ENCODE measurements at places on chromosomes 1 and 21. TPM values are rescaled to one million over a fixed set of nuclear protein-coding genes. Genes with fewer than 3 reads are reported as not detected.
A peak's percentile ranks its signal among the peaks of the same experiment; 100 is the strongest.

- DNase-seq: no peak
These were observed 26.0 kb downstream of the MACF1 start for GRCh38 chr1:39230261-39231190.

- DNase-seq: no peak
These were observed 5.4 kb downstream of the VTCN1 start for GRCh38 chr1:117205368-117205767.

GRCh38 chr1:173388352-173388751, 88.8 kb upstream of the PRDX6 start:
- no peak for DNase-seq

DNA sequence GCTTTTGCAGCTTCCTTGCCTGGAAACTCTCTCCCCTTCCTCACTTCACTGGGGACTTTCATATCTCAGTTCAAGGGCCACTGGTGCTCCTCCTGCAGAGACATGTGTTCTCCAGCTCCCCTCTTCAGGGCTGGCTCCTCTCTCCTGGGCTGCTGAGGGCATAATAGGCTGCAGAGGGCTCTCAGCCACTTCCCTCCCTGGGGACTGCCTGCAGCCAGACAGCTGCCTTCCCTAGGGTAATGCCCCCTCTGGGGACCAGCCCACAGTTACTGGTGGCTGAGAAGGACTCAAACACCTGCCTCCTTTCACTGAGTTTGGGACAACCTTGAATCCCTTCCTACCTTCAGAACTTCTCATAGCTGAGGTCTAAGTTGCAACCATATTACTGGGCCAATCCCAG, 104.8 kb upstream of the POU3F1 start:
- no peak for DNase-seq

DNA sequence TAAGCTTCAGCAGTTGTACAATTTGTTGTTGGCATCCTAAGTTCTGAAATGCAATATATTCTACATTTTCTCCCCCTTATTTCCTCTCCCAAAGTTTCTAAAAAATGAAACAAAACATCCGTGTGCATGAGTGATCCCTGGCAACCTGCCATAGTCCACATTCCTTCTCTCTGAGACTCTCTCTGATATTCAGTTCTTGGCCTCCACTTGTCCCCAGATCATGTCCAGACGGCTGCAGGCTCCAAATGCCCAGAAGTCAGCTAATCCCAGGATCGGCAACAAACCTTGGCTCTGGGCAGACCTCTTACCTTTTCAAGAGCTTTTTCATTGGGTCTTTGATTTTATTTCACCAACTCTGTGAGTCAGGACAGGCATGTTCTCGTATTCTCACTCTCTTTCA, 187.8 kb downstream of the ETS2 start:
- DNase-seq: no peak

GRCh38 chr21:14968029-14968428, 96.8 kb downstream of the NRIP1 start:
- no peak for DNase-seq

DNA sequence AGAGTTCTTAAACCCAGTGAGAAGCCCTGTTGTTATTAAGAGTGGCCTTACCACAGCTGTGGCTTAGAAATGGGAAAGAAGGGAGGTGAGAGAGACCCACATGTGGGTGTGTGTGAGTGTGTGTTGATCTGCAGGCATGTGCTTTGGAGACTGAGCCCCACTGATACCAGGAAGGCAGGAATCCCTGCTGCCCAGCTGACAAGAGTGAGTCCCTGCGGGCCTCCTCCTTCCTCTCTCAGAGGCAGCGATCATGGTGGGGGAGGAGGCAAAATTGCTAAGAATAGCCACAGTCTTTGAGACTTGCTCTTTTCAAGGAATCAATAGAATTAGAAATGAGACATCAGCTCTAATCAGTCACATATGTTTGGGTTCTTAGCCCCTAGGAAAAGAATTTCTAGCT, 87.0 kb upstream of the WARS2 start:
- DNase-seq: no peak

- peak; percentile 73 for DNase-seq
These were observed 26.9 kb downstream of the RPL5 start for GRCh38 chr1:92858564-92859399.

GRCh38 chr1:3902111-3902511, 2.0 kb upstream of the C1orf174 start:
- DNase-seq: no peak

DNA sequence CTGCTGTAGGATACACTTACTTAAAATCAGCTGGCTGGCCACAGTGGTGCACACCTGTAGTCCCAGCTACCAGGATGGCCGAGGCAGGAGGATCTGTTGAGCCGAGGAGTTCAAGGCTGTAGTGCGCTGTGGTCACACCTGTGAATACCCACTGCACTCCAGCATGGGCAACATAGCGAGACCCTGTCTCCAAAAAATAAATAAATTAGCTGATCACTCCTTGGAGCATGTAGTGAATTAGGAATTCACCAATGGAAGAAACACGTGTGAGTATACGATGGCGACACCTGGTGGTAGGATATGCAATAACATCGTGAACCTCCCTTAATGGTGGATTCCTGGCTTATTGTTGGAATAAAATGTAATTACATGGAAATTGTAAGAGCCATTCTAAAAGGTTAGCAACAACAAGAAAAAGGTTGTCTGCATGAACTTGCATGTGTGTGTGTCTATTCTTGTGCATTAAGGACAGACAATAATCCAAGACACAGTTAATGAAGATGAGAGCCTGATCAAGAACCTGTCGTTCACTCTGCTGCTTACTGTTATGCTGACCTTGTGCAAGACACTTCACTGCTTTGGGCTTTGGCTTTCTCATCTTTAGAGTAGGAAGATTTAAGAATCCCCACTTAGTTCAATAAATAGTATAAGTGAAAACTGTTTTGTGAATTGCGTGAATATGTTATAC, 38.6 kb upstream of the COX20 start:
- DNase-seq: peak; percentile 63

DNA sequence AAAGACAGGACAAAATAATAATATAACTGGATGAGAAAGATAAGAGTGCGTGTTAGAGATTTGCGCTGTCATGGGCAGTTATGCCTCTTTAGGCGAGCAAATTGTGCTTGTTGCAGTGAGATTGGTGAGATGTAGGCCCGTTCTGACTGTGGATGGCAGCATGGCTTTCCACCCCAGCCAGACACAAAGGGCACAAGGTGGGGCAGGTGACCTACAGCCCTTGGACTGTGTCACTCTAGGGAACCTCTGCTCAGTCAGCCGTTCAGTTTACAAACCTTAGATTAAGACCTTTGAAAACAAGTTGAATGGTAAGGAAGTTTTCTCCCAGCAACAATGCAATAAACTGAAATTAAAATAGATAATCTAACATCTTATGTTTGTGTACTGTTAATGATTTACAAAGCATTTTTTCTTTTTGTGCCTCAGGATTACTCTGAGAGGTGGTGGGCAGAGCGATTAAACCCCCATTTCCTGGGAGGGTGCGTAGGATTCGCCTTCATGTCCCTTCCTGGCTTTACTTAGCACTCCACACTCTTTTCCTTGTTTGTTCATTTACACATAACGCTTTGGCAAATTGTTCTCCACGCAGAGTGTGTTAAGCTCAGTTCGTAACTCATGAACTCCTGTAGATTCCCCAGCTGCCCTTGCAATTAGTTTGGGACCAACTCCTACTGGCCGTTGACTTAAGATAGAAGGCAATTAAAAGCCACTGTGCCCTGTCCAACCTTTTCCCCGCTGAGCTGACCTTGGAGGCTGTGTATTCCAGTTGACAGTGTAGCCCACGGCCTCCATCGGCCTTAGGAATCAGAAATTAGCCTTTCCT, 58.1 kb upstream of the IGSF5 start:
- no peak for DNase-seq

GRCh38 chr1:42231253-42231652, 66.7 kb upstream of the GUCA2A start:
- DNase-seq: no peak

DNA sequence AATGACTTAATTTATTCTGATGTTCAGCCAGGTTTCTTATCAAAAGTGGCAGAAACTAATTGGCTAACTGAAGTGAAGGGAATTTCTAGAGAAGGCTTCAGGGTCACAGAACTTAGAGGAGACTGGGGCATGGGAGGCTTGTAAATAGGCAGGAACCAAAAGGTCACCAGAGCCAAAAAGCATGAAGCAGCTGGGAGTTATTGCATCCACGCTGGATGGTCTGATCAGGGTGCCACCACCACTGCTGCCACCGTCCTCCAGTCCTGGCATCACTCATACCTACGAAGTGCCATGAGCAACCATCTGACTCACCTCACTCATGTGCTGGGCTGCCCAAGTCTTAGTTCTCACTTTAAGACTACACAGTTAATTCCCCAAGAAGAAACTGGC, 82.5 kb upstream of the DPH5 start:
- no peak for DNase-seq

GRCh38 chr1:160711602-160712311, at the start of gene CD48:
CD48 (minus strand) TSS chr1:160711822; CDS start chr1:160711763, 59 bp downstream.
- DNase-seq: no peak

DNA sequence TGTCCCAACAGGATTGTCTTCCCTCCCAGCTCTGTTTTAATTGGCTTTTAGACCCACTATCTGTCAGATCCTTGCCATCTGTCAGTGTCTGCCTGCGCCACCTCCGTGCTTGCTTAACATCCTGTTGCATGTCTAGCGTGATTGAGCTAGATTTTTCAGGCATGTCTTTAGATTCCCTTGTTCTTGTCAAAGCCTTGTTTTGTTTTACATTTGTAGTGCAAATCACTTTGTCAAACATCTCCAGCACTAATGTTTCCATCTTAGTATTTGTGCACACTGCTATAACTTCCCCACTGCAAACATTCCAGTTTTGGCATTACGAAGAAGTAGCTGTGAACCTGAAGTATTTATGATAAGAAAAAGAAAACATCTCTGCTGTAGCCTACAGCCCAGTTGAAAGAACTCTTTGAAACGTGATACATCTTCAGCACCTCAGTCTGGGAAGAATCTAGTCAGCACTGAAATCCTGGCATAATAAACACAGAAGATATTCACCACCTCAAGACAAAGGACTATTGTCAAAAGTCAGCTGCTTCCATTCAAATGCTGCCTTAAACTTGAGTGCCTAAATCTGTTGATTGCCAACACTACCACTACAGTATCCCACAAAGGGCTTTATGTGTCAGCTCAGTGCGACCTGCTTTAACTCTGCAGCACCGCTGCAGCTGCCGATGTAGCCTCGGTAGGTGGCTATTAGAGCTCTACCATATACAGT, 105.0 kb downstream of the FNBP1L start:
- DNase-seq: peak; percentile 49

DNA sequence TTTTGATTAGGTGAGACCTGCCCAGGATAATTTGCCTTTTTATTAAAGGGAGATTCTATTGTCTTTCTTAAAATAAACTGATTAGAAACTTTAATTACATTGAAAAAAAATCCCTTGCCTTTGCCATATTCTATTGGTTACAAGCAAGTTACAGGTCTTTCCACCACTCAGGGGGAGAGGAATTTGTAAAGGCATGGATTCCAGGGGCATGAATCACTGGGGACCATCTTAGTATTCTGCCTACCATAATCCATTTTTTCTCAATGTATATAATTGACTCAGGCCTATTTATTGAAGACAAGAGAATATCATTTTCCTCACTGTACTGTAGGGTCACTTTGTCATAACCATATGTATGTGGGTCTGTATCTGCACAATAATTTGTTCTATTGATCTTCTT, 124.3 kb upstream of the PDE4B start:
- no peak for DNase-seq

GRCh38 chr1:172469717-172470116, 25.8 kb upstream of the PIGC start:
- no peak for DNase-seq

Gene PDPN
- not detected for polyA plus RNA-seq

Gene ZBTB37
- polyA plus RNA-seq: 3.8 TPM

Gene ELF3
- 0.03 TPM for polyA plus RNA-seq

Gene PALMD
- 4.5 TPM for polyA plus RNA-seq

Gene TMEM200B
- 0.09 TPM for polyA plus RNA-seq

Gene TEX38
- not detected for polyA plus RNA-seq

Gene COL18A1
- polyA plus RNA-seq: 7.8 TPM

Gene DRAXIN
- not detected for polyA plus RNA-seq

Gene GJA8
- polyA plus RNA-seq: not detected

Gene MSH4
- 0.12 TPM for polyA plus RNA-seq

Gene ZNF695
- 11.1 TPM for polyA plus RNA-seq

Gene ETV3L
- not detected for polyA plus RNA-seq

Measured in K562 (cell line).